ENCODE measurements at places on chromosomes 2 and 18.

DNA sequence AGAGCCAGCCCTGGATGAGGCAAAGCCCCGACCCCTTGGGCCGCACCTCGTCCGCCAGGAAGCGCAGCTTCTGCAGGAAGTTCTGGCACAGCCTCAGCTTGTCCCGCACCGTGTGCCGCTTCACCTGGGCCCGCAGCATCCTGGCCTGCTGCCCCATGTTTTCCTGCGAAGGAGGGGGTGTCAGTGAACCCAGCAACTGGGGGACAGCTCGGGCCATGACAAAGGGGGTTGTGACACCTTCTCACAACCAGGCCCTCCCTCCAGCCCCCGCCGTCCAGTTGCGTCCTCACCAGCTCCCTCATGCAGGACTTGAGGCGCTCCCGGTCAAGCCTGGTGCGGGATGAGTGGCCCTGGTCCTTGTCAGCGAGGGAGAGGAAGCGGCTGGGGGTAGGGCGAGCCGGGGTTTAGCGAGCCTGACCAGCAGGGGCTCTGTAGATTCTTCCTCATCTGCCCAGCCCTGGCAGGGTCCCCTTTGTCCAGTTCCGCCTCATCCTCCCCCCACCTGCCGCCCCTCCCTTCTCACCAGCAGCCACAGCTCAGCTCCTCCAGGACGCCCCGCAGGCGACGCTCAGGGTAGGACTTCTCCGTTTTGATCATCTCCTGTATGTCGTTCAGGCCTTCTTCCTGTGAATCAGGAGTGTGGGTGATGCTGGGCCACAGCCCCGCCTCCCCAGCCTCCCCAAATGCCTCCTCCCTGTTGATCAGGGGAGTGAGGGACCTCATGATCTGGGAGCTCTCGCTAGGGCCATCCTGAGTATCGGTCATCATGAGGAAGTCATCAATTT, 606 bp downstream of the OTOF start:
- no peak for DNase-seq

DNA sequence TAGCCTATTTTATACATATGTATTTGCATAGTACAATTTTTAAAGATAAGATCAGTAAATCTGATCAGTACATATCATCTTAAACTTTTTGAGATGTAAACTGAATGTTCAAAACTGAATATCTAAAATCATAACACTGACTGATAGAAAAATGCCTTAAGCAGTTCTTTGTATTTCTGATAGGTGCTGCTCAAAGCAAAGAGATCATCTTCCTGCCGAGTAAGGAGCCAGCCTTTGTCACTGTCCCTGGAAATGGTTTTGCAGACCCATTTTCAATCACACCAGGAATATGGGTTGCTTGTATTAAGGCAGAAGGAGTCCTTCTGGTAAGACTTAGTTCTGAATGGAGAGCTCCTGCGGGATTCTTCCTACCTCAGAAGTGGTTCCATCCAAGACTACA, 135.0 kb downstream of the LAMA3 start:
- DNase-seq = no peak

- no peak for DNase-seq
These were observed 164.1 kb downstream of the MYCN start for GRCh38 chr2:16104315-16104948.

DNA sequence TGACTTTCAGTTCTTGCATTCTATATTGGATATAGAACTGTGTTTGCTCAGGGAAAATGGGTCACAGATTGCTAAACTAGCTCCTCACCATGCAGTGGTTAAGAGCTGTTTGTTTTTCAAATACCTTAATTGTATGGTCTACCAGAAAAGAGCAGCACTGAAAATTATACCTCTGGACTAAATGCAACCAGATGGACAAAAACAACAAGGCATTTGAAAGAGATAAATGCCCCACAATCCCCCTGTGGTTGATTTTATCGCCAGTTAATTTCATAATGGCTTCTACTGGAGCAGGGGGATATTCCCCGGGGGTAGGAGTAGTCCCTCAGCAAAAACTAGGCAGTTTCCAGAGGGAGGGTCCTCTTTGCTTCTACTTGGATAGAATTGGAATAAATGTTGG, 267.9 kb upstream of the TNP1 start:
- DNase-seq = no peak

- DNase-seq = no peak
These were observed 736.0 kb upstream of the CELF4 start for GRCh38 chr18:38301621-38302020.

- DNase-seq = no peak
These were observed 246.7 kb downstream of the SMAD2 start for GRCh38 chr18:47683774-47684173.

- DNase-seq = no peak
These were observed 103.3 kb downstream of the POLR1A start for GRCh38 chr2:86002375-86002774.

Measured in CD4-positive, alpha-beta T cell treated with Interleukin-2 at 100 ng/mL for 4 hours (primary cell).